ENCODE measurements at places on chromosomes 16 and 17.

DNA sequence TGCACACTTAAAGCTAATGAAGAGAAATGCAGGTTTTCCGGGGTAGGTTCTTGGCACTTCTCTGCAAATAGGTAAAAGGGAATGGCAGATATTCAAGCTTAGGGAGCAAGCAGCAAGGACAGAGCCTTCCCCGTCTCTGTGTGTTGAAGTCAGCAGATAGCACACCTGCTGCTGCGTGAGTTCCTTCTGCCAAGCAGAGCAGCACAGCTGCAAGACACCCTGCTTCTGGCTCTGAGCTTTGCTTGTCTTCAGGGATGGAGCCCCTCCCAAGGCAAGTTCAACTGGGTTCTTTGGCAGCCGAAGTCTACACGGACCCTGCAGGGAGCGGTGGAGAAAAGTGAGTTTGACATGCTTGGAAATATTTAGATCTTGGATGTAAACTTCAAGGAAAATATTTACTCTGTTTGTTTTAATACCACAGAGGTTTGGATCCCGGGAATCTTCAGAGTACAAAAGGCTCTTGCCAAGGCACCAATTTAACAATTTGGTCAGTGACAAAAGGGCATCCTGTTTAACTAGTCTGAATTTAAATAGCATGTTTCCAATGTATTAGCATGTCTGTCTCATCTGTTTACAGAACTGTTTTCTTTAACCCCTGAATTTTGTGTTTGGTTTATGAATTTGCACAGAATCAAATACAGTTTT is 113.4 kb upstream of the KCNJ16 start:
- DNase-seq = no peak

DNA sequence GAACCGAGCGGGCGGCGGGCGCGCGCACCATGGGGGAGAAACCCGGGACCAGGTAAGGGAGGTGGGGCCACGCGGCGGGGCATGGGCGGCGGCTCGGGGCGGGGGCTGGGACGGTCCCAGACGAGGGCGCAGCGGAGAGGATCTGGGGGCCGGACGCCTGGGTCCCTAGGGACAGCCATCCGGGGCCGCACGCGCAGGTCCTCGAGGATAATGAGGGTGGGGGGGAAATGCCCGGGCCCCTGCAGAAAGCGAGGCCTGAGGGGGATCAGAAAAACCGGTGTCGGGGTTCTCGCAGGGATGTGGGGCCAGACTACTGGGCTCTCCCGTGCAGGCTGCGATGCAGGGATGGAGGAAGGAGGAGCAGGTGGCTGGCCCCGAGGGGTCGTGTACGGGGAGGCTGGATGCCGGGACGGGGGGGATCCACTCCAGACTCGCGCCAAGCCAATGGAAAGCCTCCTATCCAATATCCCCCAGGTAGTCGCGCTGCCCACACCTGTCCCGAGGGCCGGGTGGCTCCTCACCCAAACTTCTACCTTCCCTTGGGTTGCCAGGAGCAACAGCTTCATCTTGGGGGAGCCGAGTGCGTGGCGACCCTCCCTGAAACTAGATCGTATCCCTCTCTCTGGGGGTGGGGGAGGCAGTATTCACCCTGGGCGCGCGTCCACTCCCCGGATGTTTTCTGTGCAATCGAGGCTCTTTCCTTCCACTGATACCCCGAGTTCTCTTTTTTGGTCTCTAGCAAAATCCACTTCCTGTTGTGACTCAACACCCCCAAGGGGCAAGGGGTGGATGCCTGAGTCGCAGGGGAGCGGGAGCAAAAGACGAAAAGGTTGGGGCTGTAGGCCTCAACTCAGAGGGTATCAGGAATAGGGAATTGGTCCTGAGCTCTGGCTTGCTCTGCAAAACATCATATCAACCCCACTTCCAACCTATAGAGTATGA is 532 bp downstream of the ARRB2 start:
- DNase-seq = peak; percentile 68

GRCh38 chr16:54696522-54696921 is 234.1 kb upstream of the IRX5 start:
- peak; percentile 58 for DNase-seq

GRCh38 chr17:58032691-58033415 is 25.8 kb upstream of the SRSF1 start:
- DNase-seq = no peak

DNA sequence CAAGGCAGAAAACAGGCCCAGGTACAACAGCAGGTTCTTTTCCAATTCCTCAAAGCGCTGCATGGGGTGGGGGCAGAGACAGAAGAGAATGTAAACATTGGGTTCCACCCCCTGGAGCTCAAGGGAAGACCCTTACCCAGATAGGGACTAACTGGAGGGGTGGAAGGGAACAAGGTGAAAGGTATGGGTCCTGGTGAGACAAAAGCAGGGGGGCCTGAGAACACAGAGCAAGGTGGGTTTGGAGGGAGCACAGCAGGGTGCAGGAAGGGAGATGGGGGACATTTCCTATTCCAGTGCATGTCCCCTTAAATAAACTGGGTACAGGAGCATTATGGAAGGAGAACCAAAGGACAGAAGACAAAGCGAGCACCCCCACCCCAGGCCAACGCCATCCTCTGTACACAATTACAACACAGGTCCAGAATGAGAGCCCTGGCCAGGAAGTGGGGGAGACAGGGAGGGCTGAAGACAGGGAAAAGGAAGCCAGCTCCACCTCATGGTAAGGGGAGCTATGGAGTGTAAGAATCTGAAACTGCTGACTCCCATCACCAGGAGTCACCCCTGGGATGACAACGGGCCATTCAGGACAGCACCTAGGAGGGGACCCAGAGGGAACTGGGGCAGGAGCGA is 2.1 kb upstream of the CD2BP2 start:
- DNase-seq = no peak
